Activated naive CD4-positive, alpha-beta T cell treated with anti-CD3 and anti-CD28 coated beads, Interleukin-2, amount 10 ng/mL, durations not matched to agents 7 days and 5 days (primary cell): ENCODE measurements at places on chromosomes 3 and 15.

- DNase-seq: no peak
- H3K27ac ChIP-seq: no peak overlapping the region
- H3K27me3 ChIP-seq: peaks cover 14% of the 10 kb centered on the region
- no peaks in the 10 kb centered on the region for H3K36me3 ChIP-seq
Observed at GRCh38 chr15:100928632-100929280, 9.6 kb downstream of the LRRK1 start.

GRCh38 chr3:16663854-16664712 lies 58.9 kb upstream of the DAZL start:
- no peak for DNase-seq
- no peaks in the 10 kb centered on the region for H3K4me1 ChIP-seq
- peaks cover 25% of the 10 kb centered on the region for H3K27me3 ChIP-seq
- no peaks in the 10 kb centered on the region for H3K36me3 ChIP-seq

- peaks cover 5% of the 10 kb centered on the region for H3K27me3 ChIP-seq
- H3K36me3 ChIP-seq: peaks cover 6% of the 10 kb centered on the region
- peaks cover 59% of the 10 kb centered on the region for H3K4me1 ChIP-seq
- H3K27ac ChIP-seq: peak overlapping the region; percentile 65
- no peak overlapping the region for H3K4me3 ChIP-seq
Observed at GRCh38 chr3:46383211-46383950, 12.6 kb downstream of the CCR5 start.

DNA sequence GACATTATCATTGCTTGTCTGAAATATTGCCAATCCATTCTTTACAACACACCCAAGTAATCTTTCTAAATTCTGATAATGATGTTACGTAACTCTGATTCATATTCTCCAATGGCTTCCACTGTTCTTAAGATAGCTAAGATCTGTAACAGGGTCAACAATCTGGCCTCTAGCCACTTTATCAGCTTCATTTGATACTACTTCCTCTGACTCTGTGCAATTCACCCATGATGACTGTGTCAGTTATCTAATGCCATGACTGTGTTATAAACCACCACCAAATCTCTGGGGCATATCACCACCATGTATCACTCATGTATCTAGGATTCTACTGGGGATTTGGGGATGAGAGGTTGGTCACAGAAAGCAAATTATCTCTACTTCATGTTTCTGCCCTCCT lies 44.0 kb downstream of the CD200 start:
- peaks cover 30% of the 10 kb centered on the region for H3K4me1 ChIP-seq
- peaks cover 11% of the 10 kb centered on the region for H3K36me3 ChIP-seq
- no peak overlapping the region for H3K27ac ChIP-seq
- H3K27me3 ChIP-seq: no peaks in the 10 kb centered on the region

DNA sequence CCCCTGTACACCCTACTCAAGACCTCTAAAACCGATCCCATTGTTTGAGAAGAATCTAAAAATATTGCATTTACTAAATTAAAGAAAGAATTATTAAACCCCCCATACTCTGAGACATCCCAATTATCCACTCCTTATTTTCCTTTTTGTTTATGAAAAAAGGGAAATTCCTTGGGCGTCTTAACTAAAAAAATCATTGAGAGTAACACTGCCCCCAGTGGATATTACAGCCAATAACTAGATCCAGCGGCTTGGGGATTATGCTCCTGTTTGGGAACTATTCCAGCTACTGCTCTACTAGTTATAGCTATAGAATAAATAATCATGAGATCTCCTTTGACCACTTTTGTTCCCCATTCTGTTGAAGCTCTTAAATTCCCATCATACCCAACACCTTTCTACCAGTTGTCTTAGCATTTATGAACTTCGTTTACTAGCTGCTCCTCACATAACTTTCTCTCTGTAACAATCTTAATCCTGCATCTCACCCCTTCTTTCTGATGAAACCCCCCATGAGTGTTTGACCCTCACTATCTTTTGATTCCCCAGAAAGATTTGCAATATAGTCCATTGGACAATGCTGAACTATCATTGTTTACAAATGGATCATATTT lies 12.7 kb upstream of the CFAP91 start:
- H3K4me3 ChIP-seq: no peak overlapping the region
- H3K4me1 ChIP-seq: no peaks in the 10 kb centered on the region
- H3K27me3 ChIP-seq: peaks cover 21% of the 10 kb centered on the region
- no peak for DNase-seq

DNA sequence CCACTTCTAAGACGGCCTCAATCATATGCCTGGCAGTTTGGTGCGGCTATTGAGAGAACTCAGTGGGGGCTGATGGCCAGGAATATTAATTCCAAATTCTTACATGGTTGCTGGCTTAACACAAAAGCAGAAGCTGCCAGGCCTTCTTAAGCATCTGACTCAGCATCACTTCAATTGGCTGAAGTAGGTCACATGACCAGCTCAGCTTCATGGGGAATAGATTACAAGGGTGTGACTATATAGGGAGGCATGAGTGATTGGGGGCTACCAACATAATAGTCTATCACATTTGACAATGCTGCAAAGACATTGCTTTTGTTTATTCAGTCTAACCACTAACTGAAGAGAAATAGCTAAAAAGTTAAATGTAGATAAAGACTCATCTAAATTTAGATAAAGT lies 101.6 kb upstream of the ANKRD28 start:
- no peak overlapping the region for H3K27ac ChIP-seq
- no peak for DNase-seq
- no peaks in the 10 kb centered on the region for H3K27me3 ChIP-seq
- H3K36me3 ChIP-seq: no peaks in the 10 kb centered on the region
- no peaks in the 10 kb centered on the region for H3K4me1 ChIP-seq

DNA sequence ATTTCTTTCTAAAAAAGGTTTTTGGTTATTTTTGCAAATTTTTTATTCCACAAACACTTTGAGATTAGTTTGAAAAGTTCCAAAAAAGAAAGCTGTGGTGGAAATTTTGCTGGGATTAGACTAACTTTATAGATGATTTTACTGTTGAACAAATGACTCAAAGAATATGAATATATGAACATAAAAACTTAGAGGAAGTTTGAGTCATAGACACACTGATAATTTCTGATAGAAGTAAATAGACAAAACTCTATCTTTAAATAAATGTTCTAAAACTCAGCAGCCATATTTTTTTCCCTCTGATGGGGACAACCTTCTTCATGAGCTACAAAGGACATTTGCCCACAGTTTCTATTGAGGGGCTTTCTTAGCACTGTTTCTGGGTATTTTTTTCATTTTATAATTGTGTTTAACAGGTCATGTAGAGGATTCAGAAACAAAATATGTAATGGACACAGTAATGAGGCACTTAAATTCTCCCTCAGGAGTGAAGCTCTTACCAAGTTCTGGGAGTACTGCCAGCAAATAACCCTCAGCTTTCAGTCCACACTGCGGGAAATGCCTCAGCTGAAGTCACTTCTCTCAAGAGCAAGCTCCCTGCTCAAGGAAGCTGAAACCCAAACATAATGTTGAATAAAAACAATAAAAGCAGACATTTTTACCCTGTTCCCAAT lies 157.6 kb downstream of the NFKBIZ start:
- no peak for DNase-seq
- no peak overlapping the region for H3K4me3 ChIP-seq
- H3K27me3 ChIP-seq: no peaks in the 10 kb centered on the region
- H3K27ac ChIP-seq: no peak overlapping the region
- H3K36me3 ChIP-seq: no peaks in the 10 kb centered on the region

DNA sequence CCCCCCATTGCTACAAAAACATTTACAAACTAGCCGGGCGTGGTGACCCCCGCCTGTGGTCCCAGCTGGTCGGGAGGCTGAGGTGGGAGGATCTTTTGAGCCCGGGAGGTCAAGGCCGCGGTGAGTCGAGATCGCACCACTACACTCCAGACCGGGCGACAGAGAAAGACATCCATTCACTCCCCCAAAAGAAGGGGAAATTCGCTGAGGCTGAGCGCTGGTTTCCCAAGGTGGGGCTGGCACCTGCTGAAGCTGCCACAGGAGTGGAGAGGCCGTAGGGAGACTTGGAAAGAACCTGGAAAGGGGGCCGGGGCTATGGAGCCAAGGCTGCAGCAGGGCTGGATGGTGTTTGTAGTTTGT lies 732 bp upstream of the CRTC3 start:
- no peak for DNase-seq
- H3K27me3 ChIP-seq: no peaks in the 10 kb centered on the region
- H3K27ac ChIP-seq: peak overlapping the region; percentile 90

DNA sequence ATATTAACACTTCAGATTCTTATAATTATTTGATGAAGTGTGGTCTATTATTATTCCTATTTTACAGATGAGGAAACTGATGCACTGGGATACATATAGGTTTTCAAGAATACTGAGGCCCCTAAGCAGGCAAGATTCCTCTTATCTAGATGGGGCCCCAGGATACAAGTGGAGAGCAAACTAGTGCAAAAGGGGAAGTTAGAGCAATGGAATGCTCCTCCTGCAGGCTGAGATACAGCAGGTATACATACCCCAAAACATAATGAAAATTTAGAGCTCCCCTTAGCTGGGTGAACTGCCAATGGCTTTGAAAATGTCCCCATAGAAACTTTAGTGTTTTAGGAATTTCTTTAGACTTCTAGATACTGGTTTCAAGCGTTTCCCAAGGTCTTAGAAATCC lies 247.1 kb downstream of the CHST2 start:
- H3K4me3 ChIP-seq: no peak overlapping the region
- peaks cover 6% of the 10 kb centered on the region for H3K36me3 ChIP-seq
- DNase-seq: no peak
- H3K27me3 ChIP-seq: no peaks in the 10 kb centered on the region
- H3K27ac ChIP-seq: no peak overlapping the region

GRCh38 chr15:68700455-68701123 lies 120.1 kb downstream of the ANP32A start:
- no peak for DNase-seq
- H3K36me3 ChIP-seq: no peaks in the 10 kb centered on the region
- H3K27ac ChIP-seq: no peak overlapping the region
- H3K4me3 ChIP-seq: no peak overlapping the region

DNA sequence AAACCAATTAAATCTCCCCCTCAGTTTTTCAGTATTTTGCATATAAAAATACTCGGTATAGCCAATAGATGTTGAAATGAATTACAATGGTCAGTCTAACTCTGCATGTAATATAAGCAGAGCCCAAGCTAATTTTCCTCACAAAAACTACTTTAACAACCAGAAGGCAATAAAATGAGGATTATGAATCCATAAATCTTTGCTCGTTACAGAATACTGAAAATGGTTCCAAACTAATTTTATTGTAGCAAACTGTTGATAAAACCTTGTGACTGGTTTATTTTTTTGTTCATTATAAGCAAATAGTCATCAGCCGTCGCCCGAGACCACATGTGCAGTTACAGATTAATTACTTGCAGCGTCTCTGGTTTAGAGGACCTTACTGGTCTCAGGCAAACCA lies 183.2 kb downstream of the SSR3 start:
- H3K4me1 ChIP-seq: no peaks in the 10 kb centered on the region
- H3K4me3 ChIP-seq: no peak overlapping the region
- no peaks in the 10 kb centered on the region for H3K36me3 ChIP-seq
- peaks cover 16% of the 10 kb centered on the region for H3K27me3 ChIP-seq
- H3K27ac ChIP-seq: no peak overlapping the region
- DNase-seq: no peak

- no peak overlapping the region for H3K4me3 ChIP-seq
- H3K36me3 ChIP-seq: peaks cover 5% of the 10 kb centered on the region
- H3K27me3 ChIP-seq: peaks cover 29% of the 10 kb centered on the region
- H3K27ac ChIP-seq: no peak overlapping the region
- no peak for DNase-seq
Observed at GRCh38 chr3:45024542-45025255, 1.4 kb upstream of the CLEC3B start.

DNA sequence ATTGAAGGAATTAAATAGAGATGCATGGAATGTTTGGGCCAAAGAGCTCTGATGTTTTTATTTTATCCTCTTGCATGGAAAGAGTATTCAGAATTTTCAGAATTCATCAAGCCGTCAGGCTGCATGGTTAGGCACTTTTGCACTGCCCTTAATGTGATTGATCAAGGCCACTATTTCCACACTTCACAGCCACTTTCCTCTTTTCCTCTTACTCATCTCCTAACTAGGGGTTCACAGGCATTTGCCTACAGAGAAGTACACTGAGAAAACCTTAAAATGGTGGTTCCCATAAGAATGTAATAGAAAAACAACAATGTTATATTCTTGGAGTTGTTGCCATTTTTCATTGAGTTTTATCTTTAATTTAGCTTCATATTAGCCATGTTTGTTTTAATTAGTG lies 10.9 kb downstream of the SLC35A5 start:
- H3K27me3 ChIP-seq: no peaks in the 10 kb centered on the region
- peaks cover 5% of the 10 kb centered on the region for H3K4me1 ChIP-seq
- DNase-seq: no peak
- peaks cover 35% of the 10 kb centered on the region for H3K36me3 ChIP-seq

GRCh38 chr15:76164602-76165001 lies 104.8 kb downstream of the TMEM266 start:
- H3K27ac ChIP-seq: no peak overlapping the region
- H3K4me1 ChIP-seq: no peaks in the 10 kb centered on the region
- no peak for DNase-seq
- peaks cover 26% of the 10 kb centered on the region for H3K27me3 ChIP-seq

- peaks cover 3% of the 10 kb centered on the region for H3K4me1 ChIP-seq
- H3K36me3 ChIP-seq: peaks cover 50% of the 10 kb centered on the region
- H3K4me3 ChIP-seq: no peak overlapping the region
- no peaks in the 10 kb centered on the region for H3K27me3 ChIP-seq
Observed at GRCh38 chr3:67558426-67558825, 96.0 kb downstream of the SUCLG2 start.

DNA sequence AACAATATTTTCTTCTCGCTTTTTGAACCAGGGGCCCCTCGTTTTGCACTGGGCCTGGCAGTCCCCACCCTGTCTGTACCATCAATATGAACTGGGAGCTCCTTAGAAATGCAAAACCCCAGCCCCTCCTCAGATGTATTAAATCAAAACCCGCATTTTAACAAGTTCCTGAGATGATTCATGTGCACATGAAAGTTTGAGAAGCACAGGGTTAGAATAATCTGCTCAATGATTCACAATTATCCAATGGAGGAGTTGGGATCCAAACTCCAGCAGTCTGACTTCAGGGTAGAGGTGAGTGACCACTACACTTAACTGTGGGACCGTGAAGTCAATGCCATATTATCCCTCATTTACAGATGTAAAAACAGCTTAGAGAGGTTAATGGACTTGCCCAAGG lies 256.4 kb downstream of the IGSF11 start:
- no peaks in the 10 kb centered on the region for H3K4me1 ChIP-seq
- H3K4me3 ChIP-seq: no peak overlapping the region
- H3K36me3 ChIP-seq: no peaks in the 10 kb centered on the region

GRCh38 chr3:35974872-35975271 lies 335.5 kb downstream of the ARPP21 start:
- no peak overlapping the region for H3K4me3 ChIP-seq
- no peaks in the 10 kb centered on the region for H3K4me1 ChIP-seq
- H3K27ac ChIP-seq: no peak overlapping the region
- DNase-seq: no peak

DNA sequence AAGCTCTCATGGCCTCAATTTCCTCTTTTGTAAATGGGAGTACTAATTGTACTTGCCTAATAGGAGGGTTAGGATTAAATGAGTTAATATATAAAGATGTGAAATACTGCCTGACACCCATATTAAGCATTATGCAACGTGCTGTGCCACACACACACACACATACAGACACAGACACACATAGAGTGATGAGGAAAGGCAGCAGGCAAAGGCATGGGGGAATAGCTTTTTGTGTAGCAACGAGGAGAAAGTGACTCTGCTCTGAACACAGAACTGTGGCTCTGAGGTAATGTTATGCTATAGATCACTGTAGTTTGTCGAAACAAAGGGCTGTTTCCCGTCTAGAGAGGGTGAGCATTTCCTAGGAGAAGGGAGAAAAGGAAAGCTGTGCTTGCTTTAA lies 233.3 kb upstream of the SLCO3A1 start:
- no peak for DNase-seq
- H3K36me3 ChIP-seq: no peaks in the 10 kb centered on the region
- peaks cover 35% of the 10 kb centered on the region for H3K27me3 ChIP-seq
- no peak overlapping the region for H3K27ac ChIP-seq
- H3K4me1 ChIP-seq: no peaks in the 10 kb centered on the region
- H3K4me3 ChIP-seq: no peak overlapping the region
